ENCODE measurements at places on chromosomes 2 and 18.

DNA sequence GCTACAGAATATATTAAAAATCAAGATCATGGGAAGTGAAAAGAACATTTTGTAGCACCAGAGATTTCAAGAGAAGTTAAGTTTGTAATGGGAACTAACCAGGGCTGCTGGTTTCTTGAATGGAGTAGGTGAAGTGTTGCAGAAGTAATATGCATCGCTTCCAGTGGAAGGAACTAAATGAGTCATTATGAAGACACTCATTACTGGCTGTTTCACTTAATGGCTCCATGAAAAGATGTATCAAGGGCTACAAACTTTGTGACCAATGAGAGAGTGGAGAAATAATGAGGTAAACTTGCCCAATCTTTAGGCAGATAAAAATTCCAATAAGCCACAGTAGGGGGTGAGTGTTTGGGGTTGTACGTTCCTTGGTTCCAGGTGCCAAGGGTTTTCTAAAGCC, 380.4 kb upstream of the POU3F3 start:
- no peak for DNase-seq

- no peak for DNase-seq
Observed at GRCh38 chr2:31235504-31235902, 1.6 kb downstream of the EHD3 start.

DNA sequence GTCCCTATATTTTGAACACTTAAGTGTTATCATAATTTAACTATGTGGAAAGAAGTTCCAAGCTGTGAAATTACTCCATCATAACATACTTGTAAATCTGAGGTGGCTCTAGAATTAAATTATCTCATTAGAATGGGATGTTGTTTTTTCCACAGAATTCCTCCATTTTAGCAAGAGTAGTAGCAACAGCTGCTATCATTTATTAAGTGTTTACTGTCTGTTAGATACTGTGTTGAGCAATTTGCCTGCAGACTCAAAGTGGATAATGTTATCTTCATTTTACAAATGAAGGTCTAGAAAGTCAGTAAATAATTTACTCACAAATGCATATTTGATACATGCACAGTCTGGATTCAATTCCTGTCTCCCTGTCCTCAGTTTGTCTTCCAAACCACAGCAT, 504.8 kb upstream of the NRP2 start:
- DNase-seq, result no peak

DNA sequence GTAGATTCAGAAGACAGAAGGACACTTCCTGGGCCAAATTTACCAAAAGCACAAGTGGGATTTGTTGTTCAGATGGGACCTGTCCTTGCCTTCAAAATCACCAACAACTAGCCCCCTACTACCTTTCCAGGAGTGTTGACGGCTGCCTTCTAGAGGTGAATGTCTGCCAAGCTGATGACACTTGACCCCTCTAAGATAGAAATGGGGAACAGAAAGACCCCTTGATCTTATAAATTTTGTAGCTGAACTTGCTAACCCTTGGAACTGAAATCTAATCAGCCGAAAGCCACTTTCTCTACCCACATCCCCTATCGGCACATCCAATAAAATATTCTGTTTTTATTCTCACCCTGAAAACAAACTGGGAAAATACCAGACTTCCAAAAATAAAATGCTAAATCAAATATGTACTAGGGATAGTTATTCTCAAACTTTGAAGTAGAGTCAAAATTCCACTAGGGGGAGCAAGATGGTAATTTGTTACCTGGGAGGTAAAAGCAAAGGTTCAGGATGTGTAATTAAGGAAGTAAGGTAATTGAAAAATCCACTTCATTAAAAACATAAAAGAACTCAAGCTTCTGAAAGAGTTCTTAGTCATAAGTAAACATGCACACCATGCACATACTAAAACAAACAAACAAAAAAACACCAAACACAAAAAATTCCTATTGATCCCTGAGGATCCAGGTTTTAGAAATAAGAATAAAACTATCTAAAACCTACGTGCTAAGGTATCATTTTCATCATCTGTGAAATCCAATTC, 119.2 kb downstream of the ANKRD44 start:
- no peak for DNase-seq

GRCh38 chr18:57754577-57755338, 48.4 kb downstream of the ATP8B1 start:
- DNase-seq, result no peak

- no peak for DNase-seq
Observed at GRCh38 chr2:176122052-176122682, 352 bp upstream of the HOXD9 start.

DNA sequence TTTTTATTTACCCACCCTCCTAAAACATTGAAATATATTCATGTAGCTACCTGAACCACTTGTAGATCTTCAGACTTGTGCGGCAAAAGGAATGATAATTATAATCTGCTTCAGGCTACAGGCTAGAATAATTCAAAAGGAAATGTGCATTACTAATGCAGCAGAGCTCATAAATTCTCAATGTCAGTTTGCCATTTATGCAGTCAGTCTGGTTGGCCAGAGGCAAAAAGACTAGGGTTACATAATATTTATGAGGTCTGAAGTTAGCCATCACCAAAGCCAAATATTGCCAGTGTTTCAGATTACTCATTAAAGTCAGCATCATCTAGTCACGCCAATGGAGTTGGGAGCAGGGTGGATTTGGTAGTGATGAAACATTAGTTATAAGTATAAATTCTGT, 38.9 kb downstream of the METAP1D start:
- DNase-seq, result no peak

GRCh38 chr2:22981785-22982184, 403.2 kb upstream of the KLHL29 start:
- no peak for DNase-seq

GRCh38 chr2:147364597-147364996, 480.2 kb upstream of the ACVR2A start:
- no peak for DNase-seq

GRCh38 chr2:60555066-60555782, 1.8 kb upstream of the BCL11A start:
- peak; percentile 37 for DNase-seq

- DNase-seq, result no peak
Observed at GRCh38 chr2:105114551-105114950, 76.7 kb downstream of the MRPS9 start.

GRCh38 chr2:100998235-100998573, 3.9 kb upstream of the RPL31 start:
- no peak for DNase-seq

DNA sequence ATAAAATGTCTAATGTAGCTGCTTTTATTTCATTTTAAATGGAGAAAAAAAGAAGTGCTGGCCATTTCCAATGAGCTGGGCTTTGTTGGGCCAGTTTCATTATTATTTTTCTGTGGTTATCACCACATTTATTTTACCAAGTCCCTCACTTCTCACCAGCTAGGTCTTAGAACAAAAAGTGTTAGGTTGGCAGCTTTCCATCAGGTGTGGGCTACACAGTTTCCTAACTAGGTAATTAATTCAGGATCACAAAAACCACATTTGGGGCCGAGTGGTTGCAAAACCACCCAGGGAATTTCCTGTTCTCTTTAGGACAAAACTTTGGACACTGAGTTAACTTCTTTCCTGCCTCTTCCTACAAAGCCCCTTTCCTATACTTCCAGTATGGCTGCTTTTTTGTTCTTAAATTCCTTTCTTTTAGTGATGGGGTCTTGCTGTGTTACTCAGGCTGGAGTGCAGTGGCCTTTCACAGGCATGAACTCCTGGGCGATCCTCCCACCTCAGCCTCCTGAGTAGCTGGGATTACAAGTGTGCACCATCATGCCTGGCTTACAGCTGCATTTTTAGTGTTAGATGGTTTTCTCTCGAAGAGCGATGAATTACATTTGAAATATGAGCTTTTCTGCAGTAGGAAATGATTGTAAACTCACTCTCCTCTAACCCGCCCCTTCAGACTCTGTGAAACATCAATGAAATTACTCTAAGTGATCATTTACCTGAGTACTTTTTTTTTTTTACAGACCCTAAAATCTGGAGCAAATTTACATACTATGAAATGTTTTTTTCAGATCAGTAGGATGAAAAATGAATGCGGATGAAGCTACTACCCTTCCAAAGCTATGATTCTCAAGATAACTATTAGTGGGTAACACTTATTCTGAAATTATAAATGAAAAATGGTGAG, 2.6 kb upstream of the ZFP36L2 start:
- no peak for DNase-seq

- no peak for DNase-seq
Observed at GRCh38 chr18:44697315-44697714, 16.6 kb downstream of the SETBP1 start.

- no peak for DNase-seq
Observed at GRCh38 chr2:165623783-165624469, 154.4 kb downstream of the CSRNP3 start.

DNA sequence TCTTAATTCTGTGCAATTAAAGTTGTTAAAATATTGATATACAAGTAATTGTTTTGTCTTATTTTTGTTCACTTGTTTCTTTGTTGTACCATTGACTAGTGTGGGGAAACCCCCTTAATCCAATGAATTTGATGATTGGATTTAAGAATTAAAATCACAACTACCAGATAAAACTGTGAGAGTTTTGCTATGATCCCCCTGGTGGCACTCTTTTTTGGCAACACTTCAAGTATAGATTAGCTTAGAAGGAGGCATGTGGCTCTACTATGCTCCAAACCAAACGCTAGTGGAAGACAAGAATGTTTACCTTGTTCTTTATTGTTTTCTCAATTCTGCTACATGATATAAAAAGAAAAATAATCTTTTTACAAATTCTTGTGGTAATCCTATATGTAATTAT, 477.8 kb upstream of the ETAA1 start:
- DNase-seq, result no peak

DNA sequence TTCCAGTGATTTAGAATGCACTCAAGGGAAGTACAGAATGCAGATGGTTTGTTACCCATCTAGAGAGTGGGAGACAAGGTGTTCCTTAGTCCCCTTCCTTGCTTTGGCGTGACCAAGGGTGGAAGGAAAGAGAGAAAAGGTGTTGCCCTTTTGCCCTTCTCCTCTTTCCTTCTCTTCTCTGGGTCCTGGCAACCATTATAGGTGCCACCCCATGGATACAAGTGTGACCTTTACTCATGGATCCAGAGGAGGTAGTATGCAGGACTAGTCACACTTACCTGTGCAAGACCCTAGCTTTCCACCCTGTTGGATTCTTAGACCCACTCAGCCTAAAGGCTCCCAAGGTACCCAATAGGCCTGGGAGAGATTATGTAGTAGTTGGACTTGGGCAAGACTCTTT, 11.6 kb upstream of the RBFA start:
- no peak for DNase-seq

GRCh38 chr2:138997856-138998517, 217.8 kb upstream of the NXPH2 start:
- DNase-seq, result no peak

- DNase-seq, result no peak
Observed at GRCh38 chr2:101496279-101496678, 21.4 kb upstream of the RFX8 start.

- DNase-seq, result no peak
Observed at GRCh38 chr2:134154246-134154645, 99.6 kb upstream of the MGAT5 start.

GRCh38 chr2:159933727-159934049, 128.7 kb downstream of the PLA2R1 start:
- no peak for DNase-seq

DNA sequence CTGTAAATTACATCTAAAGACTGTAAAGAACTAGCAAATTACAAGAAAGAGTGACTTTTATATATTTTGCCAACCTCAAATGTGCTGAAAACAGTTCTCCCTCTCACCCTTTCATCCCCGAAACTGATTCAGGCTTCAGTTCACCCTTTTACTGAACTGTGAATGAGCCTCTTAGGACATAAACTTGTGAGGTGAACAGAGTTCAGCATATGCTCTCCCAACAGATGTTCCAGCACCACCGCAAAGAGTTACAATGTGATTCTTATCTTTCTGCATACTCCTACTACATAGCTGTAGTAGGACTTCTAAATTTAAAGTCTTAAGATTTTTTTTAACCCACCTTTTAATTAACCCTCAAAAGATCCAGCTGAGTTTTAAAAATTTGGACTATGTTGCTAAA, 1.2 kb upstream of the ZCCHC2 start:
- DNase-seq, result no peak

DNA sequence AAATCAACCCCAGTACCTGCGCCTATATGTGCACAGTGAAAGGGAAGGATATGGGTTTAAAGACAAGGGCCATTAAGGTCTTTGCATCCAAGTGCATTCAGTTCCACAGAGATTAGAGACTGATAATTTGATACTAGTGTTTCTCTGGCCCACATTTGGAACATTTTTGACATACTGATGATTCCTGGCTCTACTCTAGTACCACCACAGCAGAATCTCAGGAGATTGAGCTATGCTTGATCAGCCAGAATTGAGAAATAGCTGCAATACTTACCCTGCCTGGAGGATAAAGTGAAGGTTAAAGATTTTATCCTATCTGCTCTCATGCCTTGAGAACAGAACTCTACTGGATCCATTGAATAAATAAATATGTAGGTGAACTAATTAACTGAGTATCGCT, 1267.8 kb downstream of the SUCLG1 start:
- no peak for DNase-seq

DNA sequence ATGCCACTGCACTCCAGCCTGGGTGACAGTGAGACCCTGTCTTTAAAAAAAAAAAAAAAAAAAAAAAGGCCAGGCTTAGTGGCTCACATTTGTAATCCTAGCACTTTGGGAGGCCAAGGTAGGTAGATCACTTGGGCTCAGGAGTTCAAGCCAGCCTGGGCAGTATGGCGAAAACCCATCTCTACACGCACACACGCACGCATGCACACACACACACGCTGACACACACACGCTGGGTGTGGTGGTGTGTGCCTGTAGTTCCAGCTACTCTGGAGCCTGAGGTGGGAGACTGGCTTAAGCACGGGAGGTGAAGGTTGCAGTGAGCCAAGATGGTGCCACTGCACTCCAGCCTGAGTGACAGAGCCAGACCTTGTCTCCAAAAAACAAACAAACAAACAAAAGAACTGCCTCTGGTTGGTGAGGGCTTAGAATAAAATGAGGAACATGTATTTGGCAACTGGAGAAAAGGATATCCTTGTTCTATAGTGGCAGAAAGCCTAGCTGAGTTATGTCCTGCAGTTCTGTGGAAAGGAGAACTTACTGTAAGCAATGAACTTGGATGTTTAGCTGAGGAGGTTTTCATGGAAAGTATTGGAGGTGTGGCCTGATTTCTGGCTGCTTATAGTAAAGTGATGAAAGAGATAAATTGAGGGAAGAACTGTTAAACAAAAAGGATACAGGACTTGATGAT, 34.0 kb downstream of the HAT1 start:
- DNase-seq, result no peak

DNA sequence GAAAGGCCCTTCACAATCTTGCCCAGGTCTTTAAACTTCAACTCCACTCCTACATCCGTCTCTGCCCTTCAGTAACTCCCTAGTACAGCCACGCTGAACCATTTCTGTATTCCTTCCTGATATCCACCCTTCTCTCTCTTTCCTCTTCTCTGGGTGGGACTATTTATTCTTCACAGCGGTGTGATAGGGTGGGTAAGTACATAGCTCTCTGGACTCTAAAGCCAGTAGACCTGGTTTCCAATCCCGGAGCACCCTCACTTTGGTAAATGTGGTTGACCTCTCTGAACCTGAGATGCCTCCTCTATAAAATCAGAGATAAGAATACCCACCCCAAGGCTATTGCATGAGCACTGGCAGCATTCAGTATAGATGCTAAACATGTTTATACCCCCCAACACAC, 86.7 kb downstream of the ATL2 start:
- DNase-seq, result no peak

GRCh38 chr2:28178946-28179345, 213.7 kb upstream of the FOSL2 start:
- no peak for DNase-seq

All from stimulated activated CD8-positive, alpha-beta memory T cell treated with anti-CD3 and anti-CD28 coated beads, Interleukin-4, amount 100 ng/mL, for 24 hours (primary cell).